Karpas-422 (cell line): ENCODE measurements at places on chromosomes 12 and 14.

- 0 out of 2 replicates have a peak, but pooled peaks cover 4% of the 10 kb centered on the region for H3K27me3 ChIP-seq
- no peak for DNase-seq
- no peaks in the 10 kb centered on the region for H3K4me1 ChIP-seq
Measured at GRCh38 chr12:42538203-42538602, 51.3 kb downstream of the PRICKLE1 start.

GRCh38 chr12:25962932-25963525 is 4.5 kb downstream of the RASSF8 start:
- H3K27ac ChIP-seq, result no peak overlapping the region
- no peaks in the 10 kb centered on the region for H3K27me3 ChIP-seq
- H3K4me1 ChIP-seq, result peaks cover 12% of the 10 kb centered on the region
- H3K36me3 ChIP-seq, result no peaks in the 10 kb centered on the region
- no peak overlapping the region for H3K4me3 ChIP-seq

DNA sequence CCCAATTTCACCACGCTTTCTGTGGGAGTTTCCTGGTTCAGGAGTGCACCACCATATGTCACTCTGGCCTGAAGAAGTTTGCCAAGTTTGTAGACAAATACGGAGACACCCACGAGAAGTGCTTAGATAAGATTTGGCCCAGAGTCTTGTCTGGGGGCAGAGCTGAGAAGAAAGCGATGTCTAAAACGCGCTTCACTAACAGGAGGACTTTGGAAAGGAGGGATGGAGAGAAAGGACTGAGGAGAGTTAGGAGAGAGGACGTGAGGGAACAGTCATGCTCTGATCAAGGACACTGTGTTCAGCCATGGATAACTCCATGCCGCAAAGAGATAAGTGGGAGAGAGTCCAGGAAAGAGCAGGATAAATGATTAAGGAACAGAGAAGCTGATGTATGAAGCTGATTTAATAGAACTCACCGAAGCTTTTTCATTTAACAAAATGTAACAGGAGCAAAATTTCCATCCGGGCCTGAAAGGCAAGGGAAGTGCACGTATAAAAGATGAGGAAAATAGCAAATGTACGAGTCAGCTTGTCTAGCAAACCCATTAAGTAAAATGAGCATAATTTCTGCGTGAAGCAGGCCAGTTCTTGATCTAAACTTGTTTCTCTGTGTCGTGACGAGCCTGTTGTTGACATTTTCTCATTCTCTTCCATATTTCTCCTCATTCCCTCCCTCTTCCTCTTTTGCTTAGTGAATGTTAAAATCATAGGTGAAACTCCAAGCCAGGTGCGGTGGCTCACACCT is 23.4 kb upstream of the MAP3K9 start:
- no peak overlapping the region for H3K4me3 ChIP-seq
- H3K4me1 ChIP-seq, result no peaks in the 10 kb centered on the region
- no peak overlapping the region for H3K27ac ChIP-seq
- no peaks in the 10 kb centered on the region for H3K27me3 ChIP-seq
- DNase-seq, result no peak
- H3K36me3 ChIP-seq, result no peaks in the 10 kb centered on the region

DNA sequence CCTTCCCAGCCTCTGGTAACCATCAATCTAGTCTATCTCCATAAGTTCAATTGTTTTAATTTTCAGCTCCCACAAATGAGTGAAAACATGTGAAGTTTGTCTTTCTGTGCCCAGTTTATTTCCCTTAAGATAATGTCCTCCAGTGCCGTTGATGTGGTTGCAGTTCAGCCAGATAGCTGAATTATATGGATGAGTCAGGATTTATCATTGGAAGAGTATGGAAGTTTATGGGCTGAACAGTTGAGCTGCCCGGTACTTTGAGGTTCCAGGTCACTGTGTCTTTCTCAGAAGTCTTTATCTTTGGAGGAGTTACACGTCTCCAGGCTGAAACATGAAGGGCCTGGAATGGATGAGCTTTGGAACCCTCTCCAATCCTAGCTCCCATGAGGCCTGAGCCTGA is 120.1 kb downstream of the ASCL4 start:
- DNase-seq, result no peak
- H3K36me3 ChIP-seq, result no peaks in the 10 kb centered on the region
- H3K4me1 ChIP-seq, result no peaks in the 10 kb centered on the region
- H3K27me3 ChIP-seq, result no peaks in the 10 kb centered on the region
- no peak overlapping the region for H3K27ac ChIP-seq
- no peak overlapping the region for H3K4me3 ChIP-seq

- H3K36me3 ChIP-seq, result no peaks in the 10 kb centered on the region
- no peak overlapping the region for H3K27ac ChIP-seq
- H3K27me3 ChIP-seq, result no peaks in the 10 kb centered on the region
Measured at GRCh38 chr12:10227648-10228047, 15.0 kb downstream of the GABARAPL1 start.

GRCh38 chr12:71242511-71242910 is 84.7 kb upstream of the TSPAN8 start:
- H3K4me3 ChIP-seq, result no peak overlapping the region
- H3K4me1 ChIP-seq, result no peaks in the 10 kb centered on the region
- H3K27ac ChIP-seq, result no peak overlapping the region
- no peaks in the 10 kb centered on the region for H3K27me3 ChIP-seq

DNA sequence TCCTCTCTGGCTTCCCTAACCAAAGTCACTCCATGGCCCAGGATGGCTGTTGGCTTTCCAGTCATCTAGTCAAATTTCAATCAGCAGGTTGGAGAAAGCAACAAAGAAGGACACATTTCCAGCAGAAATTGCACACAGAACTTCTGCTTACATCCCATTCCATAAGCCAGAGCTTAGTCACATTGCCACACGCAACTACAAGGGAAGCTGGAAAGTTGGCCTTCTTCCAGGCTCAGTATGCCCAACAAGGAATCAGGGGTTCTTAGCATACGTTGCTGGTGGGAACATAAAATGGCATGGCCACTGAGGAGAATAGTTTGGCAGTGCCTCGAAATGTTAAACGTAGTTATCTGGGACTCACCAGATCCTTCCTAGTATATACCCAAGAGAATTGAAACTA is 9.3 kb upstream of the APPL2 start:
- H3K4me1 ChIP-seq, result peaks cover 8% of the 10 kb centered on the region
- no peak overlapping the region for H3K4me3 ChIP-seq
- no peak overlapping the region for H3K27ac ChIP-seq
- no peaks in the 10 kb centered on the region for H3K36me3 ChIP-seq
- no peak for DNase-seq

DNA sequence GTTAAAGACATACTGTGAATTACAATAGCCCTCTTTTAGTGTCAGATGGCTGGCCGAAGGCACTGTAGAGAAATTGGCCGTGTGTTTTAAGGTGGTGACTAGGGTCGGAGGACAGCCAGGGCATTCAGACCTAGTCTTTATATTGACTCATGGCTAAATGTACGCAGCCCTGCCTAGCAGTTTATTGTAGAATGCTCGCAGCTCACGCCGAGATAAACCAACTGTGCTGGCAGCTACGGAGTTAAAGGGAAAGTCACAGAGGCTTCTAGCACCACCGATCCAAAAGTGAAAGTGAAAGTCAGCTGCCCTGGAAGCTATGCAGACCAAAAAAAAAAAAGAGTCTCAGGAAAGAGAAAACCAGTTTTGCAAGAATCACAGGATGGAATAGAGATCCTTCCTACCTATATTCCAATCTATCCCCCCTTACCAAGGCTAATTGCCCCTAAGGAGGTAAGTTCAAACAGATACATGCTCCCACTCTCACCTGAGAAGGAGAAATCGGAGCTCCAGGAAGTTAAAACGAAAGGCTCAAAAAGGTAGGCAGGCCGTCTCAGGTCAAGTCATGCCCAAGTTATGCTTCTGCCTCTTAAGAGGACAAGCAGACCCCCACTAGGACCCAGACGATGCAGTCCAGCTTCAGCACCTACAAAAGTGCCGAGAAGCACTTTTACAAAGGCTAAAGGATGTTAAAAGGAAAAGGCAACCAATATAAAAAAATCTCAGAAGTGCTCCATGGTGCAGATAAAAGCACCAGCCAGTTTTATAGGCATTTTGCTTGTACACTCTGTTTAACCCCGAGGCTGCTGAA is 24.8 kb downstream of the KLRK1 start:
- peaks cover 19% of the 10 kb centered on the region for H3K4me1 ChIP-seq
- DNase-seq, result peak; percentile 84

DNA sequence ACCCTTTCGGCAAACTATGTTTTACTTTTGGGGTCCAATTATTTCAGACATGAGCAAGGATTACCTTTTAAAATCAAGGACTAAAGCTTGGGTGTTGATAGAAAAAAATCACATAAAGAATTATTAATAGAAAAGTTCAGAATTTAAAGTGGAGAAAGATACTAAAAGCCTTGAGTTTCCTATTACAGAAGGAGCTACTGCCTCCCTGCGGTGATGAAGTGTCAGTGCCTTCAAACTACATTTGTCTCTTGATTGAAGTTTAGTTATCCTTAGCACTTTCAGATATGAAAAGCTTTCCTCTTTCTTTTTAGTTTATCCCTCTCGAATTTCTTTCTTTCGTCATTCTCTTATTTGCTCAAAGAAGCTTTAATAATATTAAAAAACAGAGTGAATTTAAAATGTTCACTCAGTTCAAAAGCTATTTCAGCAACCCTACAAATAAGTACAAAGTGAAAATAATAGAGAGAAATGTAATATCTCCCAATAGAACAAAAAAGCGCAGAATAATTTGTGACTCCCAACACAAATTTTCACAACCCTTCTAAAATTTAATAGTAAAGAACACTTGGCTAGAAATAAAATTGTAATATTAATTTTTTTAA is 87.6 kb downstream of the SEC23A start:
- no peaks in the 10 kb centered on the region for H3K27me3 ChIP-seq
- H3K4me1 ChIP-seq, result no peaks in the 10 kb centered on the region
- no peaks in the 10 kb centered on the region for H3K36me3 ChIP-seq

GRCh38 chr14:24038686-24039085 is 13.1 kb upstream of the CARMIL3 start:
- no peaks in the 10 kb centered on the region for H3K27me3 ChIP-seq
- H3K36me3 ChIP-seq, result no peaks in the 10 kb centered on the region
- H3K27ac ChIP-seq, result no peak overlapping the region

- DNase-seq, result no peak
- H3K4me1 ChIP-seq, result no peaks in the 10 kb centered on the region
- H3K36me3 ChIP-seq, result no peaks in the 10 kb centered on the region
Measured at GRCh38 chr12:20194171-20194570, 174.2 kb upstream of the PDE3A start.

- no peaks in the 10 kb centered on the region for H3K27me3 ChIP-seq
- H3K36me3 ChIP-seq, result peaks cover 26% of the 10 kb centered on the region; the same call in 1 of the 2 replicates
- H3K4me3 ChIP-seq, result no peak overlapping the region
- no peak overlapping the region for H3K27ac ChIP-seq
- no peak for DNase-seq
Measured at GRCh38 chr12:50732591-50732990, 31.3 kb upstream of the ATF1 start.

DNA sequence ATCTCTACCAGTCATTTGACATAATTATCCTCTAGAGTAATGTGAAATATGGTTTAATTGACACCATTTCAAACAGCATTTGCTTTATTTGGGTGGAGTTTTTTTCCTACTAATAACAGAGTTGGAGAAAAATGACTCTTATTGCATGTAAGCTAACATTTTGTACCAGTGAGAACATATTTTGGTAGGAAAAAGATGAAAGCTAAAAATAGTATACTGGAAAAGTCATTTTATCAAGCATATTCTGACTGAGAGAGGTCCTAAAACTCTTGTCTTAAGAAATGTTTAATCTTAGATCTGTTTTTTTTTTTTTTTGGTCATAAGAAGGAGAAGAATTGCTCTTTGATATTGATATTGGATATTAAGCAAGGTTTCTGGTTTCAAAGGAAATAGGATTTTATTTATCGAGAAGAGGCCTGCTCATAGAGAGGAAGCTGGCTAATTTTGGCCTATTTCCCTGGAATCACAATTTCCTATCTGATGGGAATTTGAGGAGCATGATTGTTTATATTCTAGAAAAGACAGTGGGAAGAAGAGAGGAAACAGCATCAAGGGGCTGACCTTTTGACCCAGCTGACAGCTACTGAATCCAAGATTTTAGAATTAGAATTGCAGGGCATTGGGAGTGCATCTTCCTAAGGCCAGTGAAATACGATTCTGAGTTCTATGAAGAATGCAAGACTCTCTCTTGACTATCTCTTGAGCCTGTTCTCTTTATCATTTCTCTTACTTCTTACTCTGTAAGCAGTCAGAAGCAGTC is 19.4 kb downstream of the OTOGL start:
- no peak for DNase-seq
- H3K36me3 ChIP-seq, result no peaks in the 10 kb centered on the region
- no peaks in the 10 kb centered on the region for H3K27me3 ChIP-seq
- H3K4me3 ChIP-seq, result no peak overlapping the region
- H3K27ac ChIP-seq, result no peak overlapping the region
- H3K4me1 ChIP-seq, result no peaks in the 10 kb centered on the region

GRCh38 chr12:114938487-114939210 is 254.7 kb upstream of the TBX3 start:
- no peak overlapping the region for H3K4me3 ChIP-seq
- no peaks in the 10 kb centered on the region for H3K36me3 ChIP-seq
- DNase-seq, result no peak

DNA sequence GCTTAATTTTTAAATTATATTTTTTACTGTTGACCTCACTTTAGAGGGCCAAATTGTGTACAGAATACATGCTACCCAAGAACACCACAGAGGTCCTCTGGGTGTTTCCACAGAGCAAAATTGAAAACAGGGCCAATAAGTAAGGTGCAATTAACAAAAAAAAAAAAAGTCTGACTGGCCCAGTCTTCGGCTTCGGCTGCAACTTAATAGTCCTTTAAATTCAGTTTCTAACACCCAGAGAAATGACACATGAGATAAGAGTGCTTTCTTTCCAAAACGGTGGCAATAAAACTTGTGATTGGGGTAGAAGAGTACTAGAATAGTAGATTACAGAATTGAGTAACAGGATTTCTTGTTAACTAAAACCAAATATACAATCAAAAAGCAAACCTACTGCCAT is 81.3 kb downstream of the MED13L start:
- no peak overlapping the region for H3K27ac ChIP-seq
- no peaks in the 10 kb centered on the region for H3K27me3 ChIP-seq
- no peak overlapping the region for H3K4me3 ChIP-seq
- no peak for DNase-seq

DNA sequence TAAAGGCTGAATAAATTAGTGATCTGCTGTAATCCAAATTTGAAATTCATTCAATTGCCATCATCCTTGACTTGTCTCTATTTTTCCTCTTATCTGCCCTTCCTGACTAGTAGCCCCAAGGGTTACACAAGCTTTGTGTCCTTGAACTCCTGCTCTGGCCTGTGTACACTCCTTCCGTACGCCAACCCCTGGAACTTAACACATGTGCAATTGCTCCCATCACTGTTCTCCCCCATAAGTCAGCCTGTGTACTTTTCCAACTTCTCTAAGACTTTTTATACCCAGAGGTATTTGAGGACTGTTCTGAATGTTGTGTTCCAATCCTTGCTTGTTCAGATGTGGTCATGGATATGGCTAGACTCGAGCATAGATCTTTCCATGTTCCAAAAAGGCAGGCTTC is 171.1 kb upstream of the G2E3 start:
- no peak overlapping the region for H3K27ac ChIP-seq
- H3K4me1 ChIP-seq, result no peaks in the 10 kb centered on the region
- H3K36me3 ChIP-seq, result no peaks in the 10 kb centered on the region
- H3K27me3 ChIP-seq, result no peaks in the 10 kb centered on the region

DNA sequence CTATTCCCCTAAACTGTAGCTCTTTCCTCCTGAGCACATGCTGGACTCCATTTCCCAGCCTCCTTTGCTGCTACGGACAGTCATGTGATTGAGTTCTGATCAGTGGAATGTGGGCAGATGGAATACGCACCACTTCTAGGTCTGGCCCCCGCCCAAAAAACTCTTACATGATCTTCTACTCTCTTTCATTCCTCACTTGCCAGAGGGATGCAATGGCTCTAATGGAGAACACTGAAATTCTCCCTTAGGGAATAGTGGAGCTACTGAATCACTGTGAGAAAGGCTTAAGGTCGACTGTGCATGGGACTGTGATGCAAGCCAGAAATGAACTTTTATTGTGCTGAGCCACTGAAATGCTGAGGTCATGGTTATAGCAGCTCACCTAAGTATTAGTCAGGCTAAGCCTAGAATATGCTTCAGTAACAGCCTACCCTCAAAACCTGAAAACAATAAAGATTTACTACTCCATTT is 13.0 kb upstream of the TMED2 start:
- no peak for DNase-seq
- H3K4me3 ChIP-seq, result no peak overlapping the region
- no peak overlapping the region for H3K27ac ChIP-seq
